OCI-M1 (cell line): ENCODE measurements at places on chromosomes 12 and 14.

DNA sequence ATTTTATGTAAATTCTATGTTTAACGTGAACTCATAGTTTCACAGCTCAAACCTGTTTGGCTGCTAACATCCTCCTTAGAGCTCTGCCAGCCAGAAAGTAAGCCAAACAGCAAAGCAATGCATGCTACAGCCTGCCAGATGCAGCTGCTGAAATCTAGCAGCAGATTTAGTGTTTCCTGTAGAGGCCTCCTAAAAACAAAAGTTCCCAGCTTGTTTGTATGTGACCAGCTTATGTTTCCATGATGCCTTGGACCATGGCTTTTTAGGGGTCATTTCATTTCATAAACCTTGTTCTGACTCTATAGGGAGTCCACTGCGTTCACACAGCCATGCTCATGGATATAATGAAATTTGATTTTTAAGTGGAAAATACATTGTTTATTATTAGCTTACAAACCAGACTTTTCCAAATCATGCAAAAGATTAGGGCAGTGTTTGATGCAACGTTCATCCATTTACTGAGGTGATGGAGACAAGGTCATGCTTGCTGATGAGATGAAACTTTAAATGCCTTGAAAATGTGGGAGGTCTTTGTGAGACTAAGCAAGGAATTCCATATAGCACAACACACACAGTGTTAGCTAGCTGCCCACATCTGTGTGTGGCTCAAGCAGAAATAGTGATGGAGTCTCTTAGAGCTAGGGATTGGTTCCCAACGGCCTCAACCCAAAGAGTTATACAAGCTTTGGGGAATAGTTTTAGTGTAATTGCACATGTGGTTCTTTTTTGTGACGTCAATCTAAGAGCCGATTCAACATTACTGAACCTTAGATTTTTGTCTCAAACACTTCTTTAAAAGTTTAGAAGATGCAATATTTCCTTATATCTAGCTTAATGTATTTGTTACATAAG lies 157.5 kb upstream of the LRIG3 start:
- DNase-seq: no peak

GRCh38 chr12:96774496-96775256 lies 132.4 kb upstream of the NEDD1 start:
- DNase-seq: no peak

GRCh38 chr12:2283916-2284315 lies 231.1 kb downstream of the CACNA1C start:
- DNase-seq: no peak

DNA sequence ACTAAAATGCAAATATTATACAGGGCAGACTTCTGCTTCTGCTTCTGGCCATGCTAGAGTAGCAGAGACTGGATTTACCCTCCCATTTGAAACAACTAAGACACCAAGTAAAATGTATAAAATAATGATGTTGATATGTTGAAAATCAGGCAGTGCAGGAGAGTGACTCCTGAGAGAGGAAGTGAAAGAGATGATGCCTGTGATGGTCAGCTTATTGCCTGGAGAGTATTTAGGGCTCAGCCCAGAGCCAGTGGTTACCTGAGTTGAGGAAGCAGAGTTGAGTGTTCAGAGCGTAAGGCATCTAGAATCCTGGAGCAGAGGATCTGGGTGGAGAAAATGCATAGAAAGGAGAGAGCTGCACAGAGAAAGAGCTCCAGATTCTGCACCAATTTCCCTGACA lies 131.8 kb upstream of the C14orf180 start:
- no peak for DNase-seq
